ENCODE measurements at places on chromosomes 7 and 10. TPM values are rescaled to one million over a fixed set of nuclear protein-coding genes. Genes with fewer than 3 reads are reported as not detected.

DNA sequence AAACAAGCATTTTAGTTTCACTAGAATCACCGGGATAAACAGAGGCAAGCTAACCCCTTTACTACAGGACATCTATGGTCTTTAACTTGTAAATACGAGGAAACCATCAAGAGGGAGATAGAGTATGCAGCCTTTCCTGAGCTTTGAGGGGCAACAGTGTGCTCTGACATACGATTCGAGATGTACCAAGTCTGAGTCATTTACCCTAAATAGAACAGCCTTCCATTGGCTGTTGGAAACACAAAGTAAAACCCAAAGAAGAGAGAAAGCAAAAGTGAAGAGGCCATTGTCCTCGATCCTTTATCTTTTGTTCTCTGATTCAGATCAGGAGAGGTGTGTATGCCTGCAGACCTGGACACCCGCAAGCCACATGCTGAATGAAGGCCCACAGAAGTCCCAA is 289.5 kb downstream of the KCNMA1 start:
- DNase-seq, result no peak

DNA sequence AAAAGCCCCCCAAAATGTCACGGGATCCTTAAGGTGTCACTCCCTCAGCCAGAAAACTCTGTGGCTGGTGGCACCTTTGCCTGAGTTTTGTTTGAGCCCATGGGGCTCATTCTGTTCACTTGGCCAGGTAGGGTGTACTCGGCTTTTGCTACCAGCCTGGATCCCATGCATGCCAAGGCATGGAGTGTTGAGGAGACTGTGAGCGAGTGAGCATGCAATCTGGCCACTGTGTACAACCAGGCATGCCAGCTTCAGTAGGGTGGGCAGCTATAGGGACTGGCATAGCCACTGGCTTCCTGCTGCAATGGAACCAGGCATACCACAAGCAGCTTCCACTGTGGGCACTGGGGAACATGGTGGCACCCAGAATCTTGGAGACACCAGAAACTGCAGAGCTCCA is 436.0 kb upstream of the GRM3 start:
- no peak for DNase-seq

DNA sequence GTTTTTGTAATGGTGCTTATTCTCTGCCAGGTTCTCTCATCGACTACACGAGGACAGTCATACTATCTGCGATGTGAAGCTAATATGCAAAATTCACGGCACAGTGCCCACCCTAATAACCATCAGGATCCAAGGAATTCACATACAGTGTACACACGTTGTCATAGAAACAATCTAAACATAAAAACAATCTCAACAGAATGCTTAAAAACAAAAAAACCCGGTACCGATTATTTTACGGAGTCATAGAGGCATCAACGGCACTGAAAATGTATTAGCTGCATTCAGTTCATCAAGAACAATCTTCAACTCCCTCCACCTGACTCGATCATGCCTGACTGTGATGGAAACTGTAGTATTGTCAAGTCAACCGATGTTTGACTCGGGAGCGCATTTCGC is 628 bp downstream of the MRPS33 start:
- DNase-seq, result no peak

DNA sequence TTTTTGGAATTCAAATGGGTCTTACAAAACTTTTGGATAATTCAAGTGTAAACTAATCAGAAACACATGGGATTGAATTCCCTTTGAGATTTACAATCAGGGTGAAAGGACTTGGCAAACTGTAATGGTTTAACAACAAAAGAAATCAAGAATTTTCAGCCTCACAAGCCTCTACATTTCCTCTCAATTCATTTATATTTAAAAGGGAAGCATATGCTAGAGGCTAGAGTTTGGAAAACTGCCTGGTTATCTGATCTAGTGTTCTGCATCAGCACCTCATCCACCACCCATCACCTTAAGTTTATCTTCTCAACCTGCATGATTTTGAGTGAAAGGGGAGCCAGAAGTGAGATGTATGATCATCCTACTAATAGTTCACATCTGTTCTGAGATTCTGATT is 120.7 kb downstream of the TES start:
- DNase-seq, result no peak

DNA sequence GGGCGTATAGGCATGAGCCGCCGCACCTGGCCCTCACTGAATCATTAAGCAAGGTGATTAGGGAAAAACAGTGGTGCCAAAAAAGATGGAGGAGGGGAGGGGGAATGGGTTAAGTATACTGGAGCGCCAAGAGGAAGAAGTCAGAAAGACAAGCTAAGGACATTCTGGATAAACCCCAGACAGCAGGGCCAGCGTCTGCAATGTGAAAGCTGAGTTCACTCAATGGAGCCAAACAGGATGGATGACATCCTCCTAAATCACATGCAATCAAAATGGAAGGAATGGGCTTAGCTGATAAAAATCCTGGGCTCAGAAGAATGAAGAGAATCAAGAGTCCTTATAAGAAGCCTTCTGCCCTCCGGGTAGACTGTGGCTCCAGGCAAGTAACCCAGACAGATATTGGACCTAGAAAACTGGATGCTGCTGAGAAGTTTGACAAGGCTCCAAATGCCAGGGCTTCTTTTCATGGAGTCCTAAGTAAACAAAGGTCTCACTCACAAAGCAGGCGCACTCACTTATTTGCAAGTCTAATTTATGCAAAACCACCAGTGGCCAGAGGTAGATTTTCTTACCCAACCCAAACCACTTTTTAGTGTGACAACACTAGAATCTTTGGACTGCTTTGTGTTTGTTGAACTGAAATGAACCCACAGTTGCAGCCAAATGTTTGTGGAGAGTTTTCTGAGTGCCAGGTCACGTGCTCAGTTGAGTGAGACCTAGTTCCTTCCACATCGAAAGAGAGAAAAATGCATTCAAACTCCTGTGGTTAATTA is 519.1 kb upstream of the AUTS2 start:
- DNase-seq, result no peak

DNA sequence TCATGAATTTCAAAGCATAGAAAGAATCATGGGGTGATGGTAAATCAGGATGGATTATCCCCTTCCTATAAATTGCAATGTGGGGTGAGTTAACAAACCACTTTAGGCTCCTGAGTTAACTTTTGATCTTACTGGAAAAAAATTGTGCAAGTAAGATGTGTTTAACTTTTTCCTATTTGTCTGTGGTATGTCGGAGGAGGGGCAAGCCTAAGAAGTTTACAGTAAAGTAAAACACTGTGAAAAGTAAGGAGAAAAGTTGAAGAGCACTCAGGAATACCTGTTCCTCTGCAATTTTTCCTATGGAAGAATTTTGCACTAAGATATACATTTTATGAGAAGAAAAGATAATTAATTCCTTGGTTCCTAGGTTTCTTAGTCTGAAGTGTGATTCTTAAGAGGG is 44.4 kb downstream of the IFIT5 start:
- no peak for DNase-seq

DNA sequence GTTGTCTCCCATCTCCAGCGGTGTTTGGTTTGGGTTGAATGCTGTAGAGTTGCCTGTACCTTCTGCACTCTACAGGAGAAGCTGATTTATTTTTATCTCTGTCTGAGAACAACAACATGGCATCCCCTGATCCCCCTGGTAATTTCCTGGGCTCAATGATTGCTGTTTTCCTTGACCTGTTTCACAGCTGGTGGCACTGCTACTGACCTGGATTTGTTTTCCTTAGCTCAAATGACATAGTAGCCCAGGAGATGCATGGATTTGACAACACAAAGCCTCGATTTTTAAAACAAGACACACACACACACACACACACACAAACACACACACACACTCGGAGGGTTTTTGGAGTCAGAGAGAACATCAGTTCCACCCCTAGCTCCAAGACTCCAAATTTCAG is 301.6 kb downstream of the NRG3 start:
- DNase-seq, result no peak

DNA sequence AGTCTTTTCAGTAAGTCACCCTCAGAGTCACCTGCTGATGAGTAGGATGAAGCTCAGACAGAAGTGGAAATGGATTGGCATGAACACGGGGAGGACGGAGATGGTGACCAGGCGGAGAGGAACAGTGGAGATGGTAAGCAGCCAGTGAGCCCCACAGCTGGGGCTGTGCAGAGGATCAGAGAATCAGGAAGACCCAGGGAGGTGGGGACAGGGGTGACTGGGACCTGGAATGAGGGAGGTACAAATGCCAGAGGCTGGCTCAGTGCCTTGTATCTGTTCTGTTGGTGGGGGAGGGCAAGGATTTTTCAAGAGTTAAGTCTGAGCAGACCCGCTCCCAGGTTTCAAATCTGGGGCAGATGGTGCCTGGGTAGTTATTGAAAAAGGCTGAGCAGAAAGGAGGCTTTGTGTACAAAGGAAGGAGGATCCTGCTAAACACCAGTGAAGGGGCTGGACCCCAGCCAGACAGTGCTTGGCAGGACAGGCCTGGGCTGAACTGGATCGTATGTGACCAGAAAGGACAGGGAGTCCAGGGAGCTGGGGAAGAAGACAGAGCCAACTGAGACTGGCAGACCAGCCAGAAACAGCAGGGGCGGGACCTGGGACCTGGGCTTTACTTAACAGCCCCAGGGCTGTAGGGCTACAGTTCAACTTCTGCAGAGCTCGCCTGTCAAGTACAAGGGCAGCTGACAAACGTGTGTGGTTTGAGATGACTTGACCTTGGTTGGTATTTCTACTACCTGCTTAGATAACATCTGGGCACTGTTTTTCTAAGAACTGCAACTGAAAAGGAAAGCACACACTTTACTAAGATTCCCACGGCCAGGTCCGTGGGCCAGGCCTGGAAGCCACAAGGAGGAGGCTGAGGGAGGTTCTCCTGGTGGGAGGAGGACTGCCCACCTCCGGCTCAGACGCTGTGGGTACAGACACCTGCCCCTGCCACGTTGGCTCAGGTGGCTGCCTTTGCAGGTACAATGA is 13.2 kb upstream of the FRMPD2 start:
- DNase-seq, result no peak

DNA sequence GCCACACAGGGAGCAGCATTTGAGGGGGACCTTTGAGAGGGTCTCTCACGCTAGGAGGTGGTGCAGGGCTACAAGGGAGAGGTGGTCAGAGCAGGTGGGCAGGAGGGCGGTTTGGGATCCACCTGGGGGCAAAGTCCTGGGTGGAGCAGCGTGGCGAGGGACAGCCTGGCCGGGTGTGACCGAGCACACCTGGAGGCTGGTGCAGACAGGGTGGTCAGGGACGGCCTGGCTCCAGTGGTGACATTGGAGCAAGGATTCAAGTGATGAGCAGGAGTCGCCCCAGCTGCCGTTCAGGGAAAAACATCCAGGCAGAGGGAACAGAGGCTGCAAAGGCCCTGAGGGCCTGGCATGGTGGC is 36.0 kb downstream of the CLIP2 start:
- no peak for DNase-seq

- no peak for DNase-seq
Observed at GRCh38 chr7:147406521-147407135, 1183.9 kb upstream of the C7orf33 start.

PLEKHS1 gene
- not detected for total RNA-seq

KAZALD1 gene
- total RNA-seq, result 30.0 TPM

TEX36 gene
- not detected for total RNA-seq

MBL2 gene
- total RNA-seq, result not detected

GNAT3 gene
- total RNA-seq, result not detected

LIPK gene
- not detected for total RNA-seq

NME8 gene
- total RNA-seq, result not detected

Measured in thoracic aorta (tissue), 2 donors.